Psoas muscle (tissue), 8 donors: ENCODE measurements at places on chromosomes 6 and 20. TPM values are rescaled to one million over a fixed set of nuclear protein-coding genes. Genes with fewer than 3 reads are reported as not detected.

The CLVS2 gene
- total RNA-seq, result 0.14 TPM

The DEFB132 gene
- total RNA-seq, result not detected

The CLPSL1 gene
- not detected for total RNA-seq

The SLC16A10 gene
- total RNA-seq, result 43.1 TPM

The TFAP2A gene
- not detected for total RNA-seq

The FNDC1 gene
- total RNA-seq, result 0.79 TPM

- H3K27ac ChIP-seq, result no peak overlapping the region
- no peaks in the 10 kb centered on the region for H3K27me3 ChIP-seq
- H3K4me1 ChIP-seq, result no peaks in the 10 kb centered on the region
These were observed 13.7 kb upstream of the SHPRH start for GRCh38 chr6:145977881-145978280.

GRCh38 chr6:24391756-24392405, 10.9 kb upstream of the MRS2 start:
- H3K4me3 ChIP-seq, result no peak overlapping the region
- no peaks in the 10 kb centered on the region for H3K27me3 ChIP-seq
- DNase-seq, result no peak
- no peak overlapping the region for H3K27ac ChIP-seq
- peaks cover 10% of the 10 kb centered on the region for H3K4me1 ChIP-seq

DNA sequence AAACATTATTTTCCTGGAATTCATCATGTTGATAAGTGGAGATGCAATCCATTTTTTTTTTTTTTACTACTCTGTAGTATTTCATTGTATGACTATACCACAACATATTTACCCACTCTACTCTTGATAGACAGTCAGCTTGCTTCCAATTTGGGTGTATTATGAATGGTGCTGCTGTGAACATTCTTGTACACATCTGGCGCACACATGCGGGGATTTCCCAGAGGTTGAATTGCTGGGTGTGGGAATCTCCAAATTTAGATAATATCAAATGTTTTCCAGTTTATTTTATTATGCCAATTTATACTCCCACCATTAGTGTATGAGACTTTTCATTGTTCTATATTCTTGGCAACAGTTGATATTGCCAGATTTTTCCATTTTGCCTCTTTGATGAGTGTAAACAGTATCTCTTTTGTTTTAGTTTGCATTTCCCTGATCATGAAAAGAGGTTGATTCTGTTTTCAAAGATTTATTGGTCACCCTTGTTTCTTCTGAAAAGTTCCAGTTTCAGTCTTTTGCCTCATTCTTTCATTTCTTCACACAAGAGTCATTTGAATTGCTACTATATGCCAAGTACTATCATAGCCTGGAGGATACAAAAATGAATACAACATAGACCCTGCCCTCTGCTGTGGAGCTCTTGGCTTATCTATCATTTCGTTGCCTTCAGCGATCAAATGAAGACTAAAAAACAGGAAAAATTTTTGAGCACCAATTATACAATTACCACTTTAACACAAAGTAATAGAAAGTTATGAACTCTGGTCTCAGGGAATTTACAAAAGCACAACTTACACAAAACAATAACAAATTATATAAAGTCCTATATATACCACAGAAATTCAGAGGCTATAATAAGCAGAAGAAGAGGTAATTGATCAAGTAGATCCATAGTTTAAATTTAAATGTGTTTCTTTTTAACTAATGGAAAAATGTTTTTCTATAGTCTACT, 17.1 kb upstream of the NCOA7 start:
- H3K36me3 ChIP-seq, result no peaks in the 10 kb centered on the region
- no peak overlapping the region for H3K4me3 ChIP-seq
- no peaks in the 10 kb centered on the region for H3K4me1 ChIP-seq
- no peaks in the 10 kb centered on the region for H3K27me3 ChIP-seq
- no peak overlapping the region for H3K27ac ChIP-seq
- no peak for DNase-seq

- DNase-seq, result no peak
- H3K4me3 ChIP-seq, result no peak overlapping the region
- peaks cover 33% of the 10 kb centered on the region for H3K36me3 ChIP-seq
- H3K4me1 ChIP-seq, result peaks cover 20% of the 10 kb centered on the region
- no peaks in the 10 kb centered on the region for H3K27me3 ChIP-seq
These were observed 57.4 kb downstream of the PREP start for GRCh38 chr6:105345506-105345905.

DNA sequence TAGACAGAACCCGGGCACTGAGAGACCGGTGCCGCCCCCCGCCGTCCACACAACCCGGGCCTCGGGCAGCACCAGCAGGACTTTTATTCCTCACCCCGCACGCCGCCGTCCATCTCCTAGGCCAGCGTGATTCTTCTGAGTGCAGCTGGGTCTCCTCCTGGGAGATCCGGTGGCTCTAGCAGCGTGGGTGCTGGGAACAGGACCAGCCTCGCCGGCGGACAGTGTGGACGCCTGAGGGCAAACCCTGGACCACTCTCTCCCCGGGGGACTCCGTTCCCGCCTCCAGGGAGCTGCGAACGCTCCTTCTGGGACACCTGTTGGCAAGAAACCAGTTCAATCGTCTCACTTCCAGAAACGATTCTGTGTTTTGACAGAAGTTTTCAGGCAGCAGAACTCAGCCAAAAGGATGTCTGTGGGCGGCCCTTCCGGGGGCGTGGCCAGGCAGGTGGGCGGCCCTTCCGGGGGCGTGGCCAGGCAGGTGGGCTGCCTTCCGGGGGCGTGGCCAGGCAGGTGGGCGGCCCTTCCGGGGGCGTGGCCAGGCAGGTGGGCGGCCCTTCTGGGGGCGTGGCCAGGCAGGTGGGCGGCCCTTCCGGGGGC, 130.7 kb downstream of the DLL1 start:
- no peak overlapping the region for H3K27ac ChIP-seq
- no peaks in the 10 kb centered on the region for H3K27me3 ChIP-seq
- no peak overlapping the region for H3K4me3 ChIP-seq
- DNase-seq, result no peak
- no peaks in the 10 kb centered on the region for H3K36me3 ChIP-seq

- no peaks in the 10 kb centered on the region for H3K27me3 ChIP-seq
- H3K4me1 ChIP-seq, result no peaks in the 10 kb centered on the region
- no peak overlapping the region for H3K4me3 ChIP-seq
- H3K36me3 ChIP-seq, result no peaks in the 10 kb centered on the region
- DNase-seq, result no peak
These were observed 360.6 kb downstream of the RIMS1 start for GRCh38 chr6:72246926-72247325.

- H3K27ac ChIP-seq, result no peak overlapping the region
- H3K4me1 ChIP-seq, result no peaks in the 10 kb centered on the region
- no peak for DNase-seq
- H3K36me3 ChIP-seq, result peaks cover 18% of the 10 kb centered on the region
- H3K4me3 ChIP-seq, result no peak overlapping the region
These were observed 5.1 kb downstream of the CST7 start for GRCh38 chr20:24954151-24954550.

DNA sequence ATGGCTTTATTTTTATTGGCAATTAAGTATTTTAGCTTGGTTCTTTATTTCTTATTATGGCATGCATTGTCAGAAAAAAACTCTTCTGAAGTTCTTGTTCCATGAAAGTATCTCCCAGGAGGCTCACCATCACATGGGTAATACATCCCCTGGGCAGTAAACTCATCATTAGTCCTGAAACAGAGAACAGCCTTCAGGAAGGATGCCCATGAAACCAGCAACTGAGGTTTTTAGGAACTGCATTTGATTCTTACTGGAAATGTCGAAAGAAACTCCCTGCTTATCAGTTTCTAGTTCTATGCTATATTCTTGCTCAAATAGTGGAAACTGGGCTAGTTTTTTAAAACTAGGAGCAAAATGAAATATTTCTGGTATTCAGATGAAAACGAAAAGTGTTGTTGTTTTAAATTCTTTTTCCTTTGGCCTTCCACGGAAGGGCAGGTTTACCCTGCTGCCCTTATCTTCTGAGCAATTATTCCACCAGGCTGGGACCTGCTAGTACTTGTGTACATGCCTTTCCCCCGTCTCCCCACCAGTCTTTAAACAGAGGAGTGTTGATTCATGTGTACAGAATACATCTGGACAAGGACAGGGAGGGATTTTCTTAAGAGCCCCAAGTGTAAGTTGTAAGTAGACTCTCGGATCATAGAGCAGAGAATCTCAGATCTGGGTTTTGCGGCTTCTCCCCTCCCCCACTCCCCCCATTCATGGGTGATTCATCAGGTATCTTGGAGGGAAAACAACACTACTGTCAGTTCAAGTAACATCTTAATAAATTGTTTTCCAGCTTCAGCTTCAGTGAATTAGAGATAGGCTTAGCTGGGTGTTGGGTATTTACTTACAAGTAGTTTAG, 81.5 kb downstream of the RTN4IP1 start:
- no peak overlapping the region for H3K4me3 ChIP-seq
- H3K4me1 ChIP-seq, result peaks cover 4% of the 10 kb centered on the region
- H3K36me3 ChIP-seq, result no peaks in the 10 kb centered on the region
- no peak for DNase-seq
- H3K27me3 ChIP-seq, result no peaks in the 10 kb centered on the region

GRCh38 chr20:56828402-56828801, 199.3 kb downstream of the TFAP2C start:
- H3K4me3 ChIP-seq, result no peak overlapping the region
- no peak overlapping the region for H3K27ac ChIP-seq
- no peaks in the 10 kb centered on the region for H3K36me3 ChIP-seq
- H3K4me1 ChIP-seq, result no peaks in the 10 kb centered on the region

DNA sequence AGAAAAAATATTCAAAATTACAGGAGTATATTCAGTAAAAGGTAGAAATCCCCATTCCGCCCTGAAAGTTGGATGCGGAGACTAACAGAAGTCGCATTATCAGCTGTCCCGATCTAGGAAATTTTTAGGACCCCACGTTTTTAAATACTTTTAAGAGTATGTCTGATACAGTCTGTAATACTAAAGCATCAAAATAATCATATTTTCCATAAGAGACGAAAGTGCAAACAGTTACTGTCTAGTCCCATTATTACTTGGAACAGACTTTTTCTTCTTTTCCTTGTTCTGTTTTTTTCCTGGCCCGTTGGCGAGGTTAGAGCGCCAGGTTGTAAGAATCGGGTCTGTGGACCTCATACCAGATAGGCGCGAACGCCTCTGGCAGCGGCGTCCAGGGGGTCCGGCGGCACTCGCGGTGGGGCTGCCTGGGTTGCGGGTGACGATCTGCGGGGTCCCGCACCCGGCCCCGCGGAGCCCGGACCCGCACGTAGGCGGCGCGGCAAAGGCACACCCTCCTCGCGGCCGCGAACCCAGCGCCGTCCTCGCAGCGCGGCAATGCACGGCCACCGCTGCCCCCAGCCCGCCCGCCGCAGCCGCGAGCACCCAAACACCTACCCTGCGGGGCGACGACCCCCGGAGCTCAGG, 460 bp downstream of the PLAGL1 start:
- H3K27ac ChIP-seq, result peak overlapping the region; percentile 63
- H3K36me3 ChIP-seq, result no peaks in the 10 kb centered on the region
- no peak for DNase-seq
- H3K4me3 ChIP-seq, result peak overlapping the region; percentile 72
- no peaks in the 10 kb centered on the region for H3K27me3 ChIP-seq

DNA sequence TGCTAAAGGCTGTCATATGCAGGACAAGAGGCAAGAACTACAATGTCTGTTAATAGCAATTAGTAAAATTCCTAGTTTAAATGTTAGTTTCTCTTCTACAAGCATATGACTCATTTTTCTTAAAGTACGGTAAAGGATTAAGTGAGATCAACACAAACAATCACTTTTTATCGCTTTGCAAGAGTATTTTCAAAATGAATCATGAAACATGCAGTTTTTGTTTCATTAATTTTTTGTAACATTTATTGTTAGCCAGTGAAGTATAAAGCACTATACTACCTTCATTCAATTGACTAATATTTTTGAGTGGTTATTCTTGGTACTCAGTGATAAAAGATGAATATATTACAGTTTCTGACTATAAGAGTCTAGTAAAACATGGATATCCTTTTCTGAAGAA, 138.6 kb downstream of the AHI1 start:
- DNase-seq, result no peak
- no peaks in the 10 kb centered on the region for H3K4me1 ChIP-seq
- no peaks in the 10 kb centered on the region for H3K36me3 ChIP-seq
- no peaks in the 10 kb centered on the region for H3K27me3 ChIP-seq

DNA sequence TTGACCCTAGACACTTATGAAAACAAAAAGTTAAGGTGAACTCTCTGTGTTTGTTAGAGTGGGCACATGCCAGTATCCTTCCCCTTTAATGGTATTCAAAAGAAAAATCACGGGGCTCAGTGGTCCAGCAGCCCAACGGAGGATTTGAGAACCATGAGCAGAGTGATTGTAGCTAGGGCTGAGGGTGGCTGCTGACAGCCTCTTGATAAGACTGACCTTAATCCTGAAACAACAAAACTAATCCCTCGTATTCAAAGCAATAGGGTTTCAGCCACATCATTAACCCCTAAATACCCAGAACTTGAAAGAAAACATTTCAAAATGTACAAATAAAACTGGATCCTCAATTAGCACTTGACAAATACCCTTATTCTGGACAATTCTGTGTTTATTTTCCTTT, 95.1 kb downstream of the SNAP25 start:
- H3K27me3 ChIP-seq, result peaks cover 4% of the 10 kb centered on the region
- no peak overlapping the region for H3K4me3 ChIP-seq
- no peaks in the 10 kb centered on the region for H3K36me3 ChIP-seq
- H3K4me1 ChIP-seq, result no peaks in the 10 kb centered on the region

GRCh38 chr6:37954791-37955190, 135.3 kb downstream of the ZFAND3 start:
- no peaks in the 10 kb centered on the region for H3K27me3 ChIP-seq
- H3K36me3 ChIP-seq, result no peaks in the 10 kb centered on the region
- H3K4me1 ChIP-seq, result peaks cover 48% of the 10 kb centered on the region
- no peak overlapping the region for H3K4me3 ChIP-seq

- peaks cover 16% of the 10 kb centered on the region for H3K36me3 ChIP-seq
- peaks cover 49% of the 10 kb centered on the region for H3K4me1 ChIP-seq
- no peak overlapping the region for H3K4me3 ChIP-seq
These were observed 68.9 kb upstream of the TULP1 start for GRCh38 chr6:35581633-35582032.

DNA sequence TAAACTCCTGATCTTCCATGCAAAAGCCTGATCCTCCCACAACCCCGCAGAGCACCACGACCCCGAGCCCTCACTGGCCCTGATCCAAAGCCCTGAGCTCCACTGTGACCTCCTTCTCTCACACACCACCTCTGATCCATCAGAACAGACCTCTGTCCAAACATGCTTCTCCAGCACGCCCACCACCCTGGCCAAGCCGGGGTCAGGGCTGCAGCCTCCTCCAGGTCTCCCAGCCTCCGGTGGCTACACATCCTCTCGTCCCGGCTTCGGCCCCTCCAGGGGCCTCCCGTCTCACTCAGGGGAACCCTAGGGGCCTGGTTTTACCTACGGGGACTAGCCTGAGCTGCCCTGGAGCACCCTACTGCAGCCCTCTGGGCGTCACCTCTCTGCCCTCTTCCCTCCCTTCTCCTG, 49.1 kb downstream of the FOXF2 start:
- H3K27me3 ChIP-seq, result no peaks in the 10 kb centered on the region
- H3K4me1 ChIP-seq, result no peaks in the 10 kb centered on the region
- H3K4me3 ChIP-seq, result no peak overlapping the region
- DNase-seq, result no peak
- H3K36me3 ChIP-seq, result no peaks in the 10 kb centered on the region

DNA sequence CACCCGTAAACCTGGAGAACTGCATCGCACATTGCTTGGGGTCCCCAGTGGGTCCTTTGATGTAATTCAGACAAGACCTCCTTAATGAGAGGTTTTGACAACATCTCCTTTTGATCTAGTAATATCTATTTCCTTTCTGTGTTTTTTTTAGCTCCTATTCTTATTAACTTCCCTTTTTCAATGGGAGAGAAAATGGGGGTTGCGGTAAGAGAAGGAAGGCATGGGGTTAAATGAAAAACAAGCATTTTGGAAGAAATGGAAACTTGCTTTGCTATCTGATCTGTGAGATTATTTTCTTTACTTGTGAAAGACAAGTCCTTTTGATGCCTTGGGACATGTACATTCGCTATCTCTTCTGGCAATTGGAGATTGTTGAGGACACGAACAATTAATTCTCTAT, 418.6 kb upstream of the MAN1A1 start:
- H3K36me3 ChIP-seq, result no peaks in the 10 kb centered on the region
- no peak overlapping the region for H3K4me3 ChIP-seq
- H3K27me3 ChIP-seq, result no peaks in the 10 kb centered on the region
- no peaks in the 10 kb centered on the region for H3K4me1 ChIP-seq
- no peak overlapping the region for H3K27ac ChIP-seq
